ENCODE measurements at places on chromosomes 16 and 17.

GRCh38 chr17:74089380-74089779, 114.1 kb upstream of the RPL38 start:
- DNase-seq = no peak

DNA sequence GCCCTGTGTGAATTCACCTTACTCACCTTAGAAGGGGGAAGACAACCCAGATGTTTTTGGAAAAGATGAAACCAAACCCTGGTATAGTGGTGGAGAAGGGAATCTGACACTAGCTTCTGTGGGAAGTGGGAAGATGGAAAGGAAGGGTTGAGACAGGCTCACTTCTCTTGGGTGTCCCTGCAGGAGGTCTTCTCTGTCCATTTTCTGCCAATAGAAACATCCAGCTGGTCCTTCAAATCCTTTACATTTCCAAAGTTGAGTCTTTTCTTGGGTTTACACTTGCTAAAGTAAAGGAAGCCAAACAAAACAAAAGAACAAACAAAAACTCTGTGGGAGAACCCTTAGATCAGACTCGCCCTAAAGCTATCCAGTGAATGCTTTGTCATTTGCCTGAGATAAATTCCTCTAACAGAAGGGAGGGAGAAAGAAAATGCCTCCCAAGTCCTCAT, 10.2 kb downstream of the HOXB1 start:
- no peak for DNase-seq

GRCh38 chr16:15798671-15799070, 58.2 kb downstream of the MYH11 start:
- DNase-seq = no peak

DNA sequence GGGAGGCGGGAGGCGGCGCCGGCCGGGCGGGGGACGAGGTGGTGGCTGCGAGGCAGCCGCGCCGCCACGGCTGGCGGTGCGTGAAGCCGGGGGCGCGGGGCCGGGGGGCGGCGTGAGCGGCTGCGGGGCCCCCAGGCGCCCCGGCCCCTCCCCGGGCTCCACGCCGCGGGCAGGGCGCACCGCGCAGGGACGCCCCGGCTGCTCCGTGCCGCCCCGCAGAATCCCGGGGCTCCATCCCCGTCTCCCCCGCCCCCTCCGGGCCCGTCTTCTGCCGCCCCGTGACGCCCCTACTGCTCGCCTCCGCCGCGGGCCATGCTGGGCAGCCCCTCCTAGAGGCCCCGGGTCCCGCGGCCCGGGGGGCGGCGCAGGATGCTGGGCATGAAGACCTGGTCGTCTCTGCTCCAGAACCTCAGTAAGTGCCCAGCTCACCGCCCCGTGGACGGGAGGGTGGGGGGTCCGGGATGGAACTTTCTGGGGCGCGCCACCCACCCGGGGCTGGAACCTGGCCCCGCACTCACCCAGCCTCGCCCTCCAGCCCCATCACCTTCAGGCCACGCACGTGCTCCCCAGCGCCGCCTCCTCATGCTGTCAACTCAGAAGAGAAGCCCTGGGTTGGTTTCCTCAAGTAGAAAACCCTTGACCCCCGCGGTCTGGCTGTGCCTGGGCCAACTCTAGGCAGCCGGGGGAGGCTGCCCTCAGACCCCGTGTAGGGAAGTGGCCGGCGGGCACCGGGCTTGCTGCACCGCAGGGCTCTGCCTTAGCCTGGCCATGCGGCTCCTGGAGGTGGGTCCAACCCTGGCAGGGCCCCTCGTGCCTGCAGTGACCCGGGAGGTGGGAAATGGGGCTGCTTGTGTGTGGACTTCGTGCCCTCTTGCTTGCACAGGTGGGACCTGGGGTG, 150.2 kb upstream of the GSE1 start:
- no peak for DNase-seq
